ENCODE measurements at places on chromosomes 4 and X.

- no peak for DNase-seq
Measured at GRCh38 chr4:143700046-143700415, 444 bp downstream of the FREM3 start.

DNA sequence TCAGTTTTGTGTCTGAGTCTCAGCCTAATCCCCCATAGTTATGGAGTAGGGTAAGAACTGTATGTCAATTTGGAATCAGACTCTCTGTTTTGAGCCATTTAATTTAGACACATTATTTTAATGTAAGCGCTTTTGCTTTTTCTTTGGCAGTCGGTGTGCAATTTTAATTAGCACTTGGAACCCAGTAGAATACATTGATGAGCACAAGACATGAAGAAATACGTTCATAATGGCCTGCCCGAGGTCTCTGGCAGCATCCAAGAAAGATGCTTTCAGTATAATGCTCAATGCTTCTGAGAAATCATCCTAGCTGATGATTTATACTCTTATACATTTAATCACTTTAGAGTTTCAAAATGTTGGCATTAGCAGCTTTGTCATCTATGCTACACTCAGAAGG is 8.9 kb upstream of the TAPT1 start:
- no peak for DNase-seq

DNA sequence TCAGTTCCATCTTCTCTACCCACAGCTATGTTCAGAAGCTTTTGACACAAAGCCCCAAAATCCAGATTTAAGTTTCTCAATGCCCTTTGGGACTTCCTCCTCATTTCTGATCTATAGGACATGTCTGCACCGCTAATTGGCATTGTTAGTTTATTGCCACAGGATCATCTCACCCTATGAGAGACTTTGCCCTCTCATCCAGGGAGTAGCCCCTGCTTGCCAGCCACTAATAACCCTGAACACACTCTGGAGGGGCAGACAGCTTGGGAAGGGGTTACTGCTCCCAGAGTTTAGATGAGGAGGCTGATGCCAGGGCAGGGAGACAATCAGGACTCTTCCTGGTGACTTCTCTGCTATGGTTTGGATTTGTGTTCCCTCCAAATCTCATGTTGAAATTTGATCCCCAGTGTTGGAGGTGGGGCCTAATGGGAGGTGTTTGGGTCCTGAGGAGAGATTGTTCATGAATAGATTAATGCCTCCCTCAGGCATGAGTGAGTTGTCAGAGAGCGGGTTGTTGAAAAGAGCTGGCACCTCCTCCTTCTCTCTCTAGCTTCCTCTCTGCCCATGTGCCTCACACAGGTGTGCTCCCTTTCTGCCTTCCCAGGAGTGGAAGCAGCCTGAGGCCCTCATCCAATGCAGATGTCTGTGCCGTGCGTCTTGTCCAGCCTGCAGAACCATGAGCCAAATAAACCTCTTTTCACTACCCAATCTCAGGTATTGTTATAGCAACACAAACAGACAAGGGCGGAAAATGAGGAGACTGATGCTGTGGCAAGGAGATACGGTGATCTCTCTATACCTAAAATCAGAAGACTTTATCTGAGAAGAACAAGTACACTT is 3.6 kb upstream of the SCARB2 start:
- DNase-seq = no peak

GRCh38 chr4:5260121-5260520 is 208.8 kb downstream of the STK32B start:
- no peak for DNase-seq

DNA sequence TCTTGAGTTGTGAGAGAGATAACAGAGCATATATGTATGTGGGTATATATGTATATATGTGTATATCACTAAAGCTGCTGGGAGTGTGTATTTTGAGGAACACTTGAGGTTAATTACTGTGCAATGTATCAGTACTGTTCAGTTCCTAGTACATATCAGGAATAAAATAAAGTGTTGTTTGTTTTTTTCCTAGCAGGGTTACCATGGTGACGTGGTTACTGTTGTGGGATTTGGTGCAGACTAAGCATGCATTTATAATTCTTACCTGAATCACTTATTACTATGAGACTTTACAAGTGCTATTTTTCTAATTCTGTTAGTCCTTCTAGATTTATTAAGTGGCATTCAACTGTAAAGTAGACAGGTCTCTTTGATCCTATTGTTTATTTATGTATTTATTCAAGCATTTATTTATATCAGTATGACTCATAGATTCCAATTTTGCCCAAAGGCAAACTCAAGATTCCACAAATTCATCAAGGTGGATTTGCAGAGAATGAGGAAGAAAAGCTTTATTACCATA is 26.9 kb upstream of the BEX4 start:
- no peak for DNase-seq

- DNase-seq = no peak
Measured at GRCh38 chrX:55818673-55819375, 101.3 kb downstream of the RRAGB start.

DNA sequence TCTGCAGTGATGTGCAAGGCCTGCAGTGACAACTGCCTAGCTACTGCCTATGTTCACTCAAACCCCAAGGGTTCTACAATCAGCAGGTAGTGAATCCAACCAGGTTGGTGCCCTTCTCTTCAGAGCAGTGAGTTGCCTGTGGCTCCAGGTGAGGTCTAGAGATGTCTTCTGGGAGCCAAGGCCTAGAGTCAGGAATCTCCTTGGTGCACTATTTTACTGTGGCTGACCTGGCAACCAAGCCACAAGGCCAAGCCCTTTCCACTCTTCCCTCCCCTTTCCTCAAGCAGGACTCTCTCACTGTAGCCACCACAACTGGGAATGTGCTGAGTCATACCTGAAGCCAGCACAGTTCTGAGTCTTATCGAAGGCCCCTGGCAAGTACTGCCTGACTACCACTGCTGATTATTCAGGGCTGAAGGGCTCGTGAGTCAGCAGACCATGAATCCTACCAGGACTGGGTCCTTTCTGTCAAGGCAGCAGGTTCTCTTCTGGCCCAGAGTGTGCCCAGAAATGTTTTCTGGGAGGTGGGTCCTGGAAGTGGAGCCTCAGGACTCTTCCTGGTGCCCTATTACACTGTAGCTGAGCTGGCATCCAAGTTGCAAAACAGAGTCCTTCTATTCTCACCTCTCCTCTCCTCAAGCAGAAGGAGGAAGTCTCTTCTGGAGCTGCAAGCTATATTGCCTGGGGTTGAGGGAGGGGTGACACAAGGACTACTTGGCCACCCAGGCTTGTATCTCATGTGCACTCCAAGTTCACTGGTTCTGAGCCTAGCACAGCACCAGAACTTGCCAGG is 111.6 kb downstream of the BTC start:
- DNase-seq = no peak

GRCh38 chr4:168562041-168562571 is 65.3 kb downstream of the PALLD start:
- no peak for DNase-seq

DNA sequence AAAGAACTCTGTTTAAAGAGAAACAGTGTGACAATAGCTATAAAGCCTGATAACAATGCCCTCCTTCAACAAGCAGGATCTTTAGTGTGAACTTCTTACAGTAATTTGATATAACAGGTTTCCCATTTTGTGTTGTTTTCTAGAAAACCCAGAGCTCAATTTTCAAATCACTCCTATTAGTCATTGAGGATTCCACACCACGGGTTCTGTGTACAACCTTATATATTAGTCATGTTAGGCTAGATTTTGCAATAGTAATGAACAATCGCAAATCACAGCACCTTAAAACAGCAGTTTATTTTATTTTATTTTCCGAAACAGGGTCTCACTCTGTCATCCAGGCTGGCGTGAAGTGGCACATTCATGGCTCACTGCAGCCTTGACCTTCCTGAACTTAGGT is 1020.9 kb upstream of the INTU start:
- DNase-seq = no peak

DNA sequence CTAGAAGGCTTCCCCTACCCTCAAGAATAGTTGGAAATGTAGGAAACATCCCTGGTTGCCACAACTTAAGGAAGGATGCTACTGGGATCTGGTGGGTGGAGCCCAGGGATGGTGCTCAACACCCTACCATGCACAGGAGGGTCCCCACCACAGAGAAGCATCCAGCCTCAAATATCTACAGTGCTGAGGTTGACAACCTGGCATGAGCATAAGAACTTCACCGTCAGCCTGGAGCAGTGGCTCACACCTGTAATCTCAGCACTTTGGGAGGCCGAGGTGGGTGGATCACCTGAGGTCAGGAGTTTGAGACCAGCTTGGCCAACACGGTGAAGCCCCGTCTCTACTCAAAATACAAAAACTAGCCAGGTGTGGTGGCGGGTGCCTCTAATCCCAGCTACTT is 24.0 kb upstream of the ASMTL start:
- no peak for DNase-seq

- no peak for DNase-seq
Measured at GRCh38 chrX:15816886-15817285, 26.6 kb downstream of the ZRSR2 start.

- no peak for DNase-seq
Measured at GRCh38 chrX:39859991-39860861, 237.5 kb downstream of the BCOR start.

DNA sequence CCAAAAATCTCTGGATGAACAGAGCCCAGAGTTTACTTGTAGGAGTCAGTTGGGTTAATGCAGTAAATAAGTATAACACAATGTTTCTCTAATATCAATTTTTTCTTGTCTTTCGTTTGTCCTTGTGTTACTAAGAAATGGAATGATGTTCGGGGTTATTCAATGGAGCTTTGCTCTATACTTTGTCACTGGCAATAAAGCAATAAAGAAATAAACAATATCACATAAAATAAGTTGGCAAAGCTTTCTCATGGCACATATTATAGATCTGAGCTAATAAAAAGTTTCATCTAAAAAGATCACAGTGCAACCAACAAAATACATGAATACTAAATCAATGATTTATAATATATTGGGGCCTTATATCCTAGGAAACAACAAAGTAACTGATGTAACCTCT is 32.7 kb downstream of the INPP4B start:
- DNase-seq = no peak

DNA sequence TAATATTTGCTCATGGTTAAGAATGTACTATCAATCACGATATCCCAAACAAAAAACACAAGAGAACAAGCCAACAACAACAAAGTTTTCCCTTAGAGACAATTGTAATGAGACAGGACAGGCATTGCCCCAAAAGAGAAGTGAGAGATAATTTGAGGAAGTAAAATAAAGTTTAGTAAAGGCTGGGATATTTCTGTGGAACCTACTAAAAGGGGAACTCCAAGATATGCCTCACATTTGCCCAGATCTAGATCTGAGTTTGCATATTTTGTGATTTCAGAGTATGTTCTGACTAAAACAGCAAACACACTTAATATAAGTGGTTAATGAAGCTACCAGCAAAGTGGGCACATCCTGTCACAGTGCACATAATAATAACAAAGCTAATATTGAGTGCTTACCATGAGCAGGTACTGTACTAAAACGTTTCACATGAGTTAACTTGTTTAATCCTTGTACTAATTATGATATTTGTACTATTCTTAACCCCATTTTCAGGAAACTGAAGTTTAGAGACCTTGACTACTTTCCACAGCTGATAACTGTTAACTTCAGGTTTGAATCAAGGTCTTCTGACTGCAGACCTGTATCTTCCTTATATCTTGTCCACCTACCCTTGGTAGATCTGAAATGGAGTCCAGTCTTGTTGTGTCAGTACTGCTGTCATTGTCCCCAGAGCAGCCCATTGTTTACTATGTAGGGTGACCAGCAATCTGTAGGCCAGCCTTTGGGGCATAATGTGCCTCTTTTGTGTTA is 26.0 kb upstream of the BMP2K start:
- no peak for DNase-seq

- no peak for DNase-seq
Measured at GRCh38 chr4:139786494-139787354, 121.1 kb downstream of the MGST2 start.

GRCh38 chr4:94689155-94689860 is 68.4 kb upstream of the BMPR1B start:
- DNase-seq = no peak

DNA sequence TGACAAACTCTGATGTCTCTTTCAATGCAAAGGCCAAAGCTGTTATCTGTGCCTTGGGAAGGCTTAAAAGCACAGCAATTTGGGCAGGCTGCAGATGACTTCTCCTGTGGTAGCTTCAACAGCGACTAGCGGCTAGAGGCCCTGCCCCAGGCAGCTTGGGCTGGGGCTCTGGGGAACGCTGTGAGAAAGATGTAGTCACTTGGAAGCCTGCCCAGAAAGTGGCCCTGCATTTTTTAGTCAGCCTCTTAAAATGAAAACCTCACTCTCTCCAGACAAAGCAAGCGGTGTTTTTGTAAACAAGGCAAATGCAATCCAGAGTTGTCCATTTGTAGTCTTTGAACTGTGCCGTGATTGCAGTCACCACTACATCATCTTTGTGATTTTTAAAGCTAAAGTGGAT is 27.5 kb downstream of the PCYT1B start:
- no peak for DNase-seq

DNA sequence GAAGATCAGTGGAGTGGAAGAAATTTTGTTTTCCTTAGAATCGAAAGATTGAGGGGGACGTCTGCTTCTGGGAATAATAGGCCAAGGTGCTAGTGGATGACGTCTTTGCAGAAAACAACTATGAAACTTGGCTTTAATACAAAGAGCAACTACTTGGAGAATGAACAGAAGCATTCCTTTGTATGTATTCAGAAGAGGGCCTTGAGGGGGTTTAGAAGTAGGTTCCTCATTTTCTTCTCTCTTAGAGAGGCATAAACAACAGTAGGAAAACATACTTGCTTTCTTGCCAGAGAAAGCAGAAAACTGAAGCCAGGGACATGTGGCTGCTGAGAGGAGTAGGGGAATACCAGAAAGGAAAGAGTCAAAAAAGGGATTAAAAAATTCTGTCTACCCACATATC is 167.8 kb downstream of the ZNF330 start:
- DNase-seq = no peak

- no peak for DNase-seq
Measured at GRCh38 chr4:158051401-158052235, 121.2 kb downstream of the GASK1B start.

- DNase-seq = no peak
Measured at GRCh38 chr4:3530051-3530450, 2.2 kb downstream of the LRPAP1 start.

- DNase-seq = no peak
Measured at GRCh38 chr4:166518776-166519175, 645.7 kb downstream of the TLL1 start.

Data from Panc1 (cell line).